ENCODE measurements at places on chromosomes 4 and X.

DNA sequence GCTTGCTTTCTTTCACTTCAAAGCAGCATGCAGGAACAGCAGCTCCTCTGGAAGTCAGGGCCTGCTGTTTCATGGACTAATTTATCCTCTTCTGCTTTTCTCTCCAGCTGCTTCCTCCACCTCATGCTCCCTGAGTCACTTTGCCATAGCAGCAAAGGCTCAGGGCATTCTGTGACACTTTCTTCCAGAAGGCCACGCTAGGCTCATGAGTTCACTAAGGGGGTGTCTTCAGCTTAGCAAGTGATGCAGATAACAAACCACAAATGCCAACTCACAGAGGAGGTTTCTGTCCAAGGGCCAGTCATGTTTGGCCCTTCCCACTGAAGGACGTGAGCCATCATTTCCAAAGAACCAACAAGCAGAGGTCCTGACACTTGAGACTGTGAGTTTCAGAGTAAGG lies 200.2 kb downstream of the ADGRA3 start:
- no peak for DNase-seq

- DNase-seq, result no peak
These were observed 702 bp downstream of the MMGT1 start for GRCh38 chrX:135973025-135973547.

GRCh38 chr4:105225500-105225899 lies 78.8 kb downstream of the TET2 start:
- DNase-seq, result no peak

DNA sequence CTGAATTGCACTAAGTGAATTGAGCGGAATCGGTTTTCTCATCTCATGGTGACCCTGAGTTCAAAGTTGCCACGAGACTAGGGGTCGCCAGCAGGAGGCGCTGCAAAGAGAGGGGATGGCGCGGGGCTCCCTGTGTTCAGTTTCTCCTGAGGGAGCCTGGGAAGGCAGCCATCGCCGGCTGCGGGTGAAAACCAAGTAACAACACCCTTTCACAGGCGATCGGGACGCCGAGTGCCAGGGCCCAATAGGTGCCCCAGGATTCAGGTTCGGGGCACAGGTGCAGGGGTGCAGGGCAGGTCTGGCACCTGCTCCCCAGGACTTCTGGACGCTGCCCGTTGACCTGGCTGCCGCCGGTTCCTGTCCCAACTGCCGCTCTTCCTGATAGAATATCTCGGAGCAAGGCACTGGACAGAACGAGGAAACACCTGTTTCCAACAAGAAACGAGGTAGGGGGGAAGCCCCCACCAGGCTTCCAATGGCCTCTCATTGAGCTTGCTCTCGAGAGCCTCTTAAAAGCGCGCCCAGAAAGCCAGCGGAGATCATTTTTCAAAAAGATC lies 1.1 kb upstream of the FGF16 start:
- DNase-seq, result no peak

DNA sequence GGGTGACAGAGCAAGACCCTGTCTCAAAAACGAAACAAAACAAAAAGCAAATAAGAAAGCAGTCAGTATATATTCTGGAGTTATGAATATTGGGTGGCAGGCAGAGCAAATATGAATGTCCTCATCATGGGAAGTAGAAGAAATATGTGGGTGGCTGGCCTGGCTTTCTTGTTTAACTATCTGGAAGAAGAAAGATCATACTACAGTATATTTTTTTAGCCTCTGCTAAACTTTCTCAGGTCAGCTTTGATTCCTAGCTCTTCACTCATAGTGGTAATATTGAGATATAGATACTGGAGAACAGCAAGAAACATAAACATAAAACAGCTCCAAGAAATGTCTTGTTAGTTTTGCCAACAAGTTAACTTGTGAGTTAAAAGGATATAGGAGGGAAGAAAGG lies 192.5 kb downstream of the SOWAHB start:
- DNase-seq, result no peak

GRCh38 chrX:35699642-35700041 lies 98.5 kb upstream of the MAGEB16 start:
- no peak for DNase-seq

DNA sequence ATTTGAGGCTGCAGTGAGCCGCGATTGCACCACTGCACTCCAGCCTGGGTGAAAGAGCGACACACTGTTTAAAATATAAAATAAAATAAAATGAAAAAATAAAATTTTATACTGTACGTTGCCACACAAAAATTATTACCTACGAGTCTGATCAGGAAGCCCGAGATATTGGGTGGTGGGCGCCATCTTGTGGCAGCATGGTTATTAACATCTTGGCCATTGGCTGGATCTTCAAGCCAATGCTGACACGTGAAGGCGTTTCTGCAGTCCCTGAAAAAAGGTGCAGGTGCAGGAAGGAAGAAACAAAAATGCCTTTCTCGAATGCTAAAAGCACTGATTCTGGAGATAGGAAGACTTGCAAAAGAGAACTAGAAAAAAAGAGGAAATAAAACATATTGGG lies 4.9 kb upstream of the TLR8 start:
- no peak for DNase-seq

DNA sequence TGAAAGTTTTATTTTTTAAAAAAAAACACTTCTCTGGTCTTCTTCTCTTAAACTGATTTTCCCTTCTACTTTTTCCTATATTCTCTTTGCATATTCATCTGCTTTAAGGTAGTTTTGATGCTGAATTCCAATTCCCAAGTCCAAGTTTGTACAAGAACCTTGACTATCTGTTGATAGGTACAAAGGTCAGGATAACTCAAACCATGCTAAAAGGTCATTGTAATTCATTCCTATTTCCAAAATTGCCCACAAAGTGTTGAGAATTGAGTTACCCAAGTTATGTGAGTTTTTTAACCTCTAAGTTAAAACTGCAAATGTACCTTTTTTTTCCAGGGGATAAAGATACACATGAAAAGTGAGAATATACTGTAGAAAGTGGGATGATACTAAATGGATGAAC lies 46.1 kb upstream of the TMEM192 start:
- no peak for DNase-seq

- peak; percentile 75 for DNase-seq
These were observed 44.5 kb upstream of the BTC start for GRCh38 chr4:74838746-74839370.

DNA sequence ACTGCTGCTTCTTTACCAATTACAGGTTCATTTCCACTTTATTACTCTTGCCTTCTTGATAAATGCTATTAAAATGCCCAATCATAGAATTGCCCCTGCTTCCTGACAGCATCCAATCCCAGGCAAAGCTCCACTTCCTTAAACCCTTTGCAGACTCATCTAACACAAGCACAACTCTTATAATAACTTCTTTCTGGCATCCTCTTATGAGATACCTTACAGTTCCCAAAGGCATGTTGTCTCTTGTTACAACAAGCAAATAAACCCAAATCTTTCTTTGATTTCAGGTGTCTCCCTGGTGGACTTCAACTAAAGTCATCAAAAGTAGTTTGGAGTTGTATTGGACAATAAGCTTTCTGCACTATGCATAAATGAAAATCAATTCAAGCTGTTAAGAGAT lies 22.5 kb upstream of the ADH7 start:
- no peak for DNase-seq

Measured in retinal pigment epithelial cell (primary cell).